ENCODE measurements at places on chromosomes 3 and 15. TPM values are rescaled to one million over a fixed set of nuclear protein-coding genes. Genes with fewer than 3 reads are reported as not detected.

DNA sequence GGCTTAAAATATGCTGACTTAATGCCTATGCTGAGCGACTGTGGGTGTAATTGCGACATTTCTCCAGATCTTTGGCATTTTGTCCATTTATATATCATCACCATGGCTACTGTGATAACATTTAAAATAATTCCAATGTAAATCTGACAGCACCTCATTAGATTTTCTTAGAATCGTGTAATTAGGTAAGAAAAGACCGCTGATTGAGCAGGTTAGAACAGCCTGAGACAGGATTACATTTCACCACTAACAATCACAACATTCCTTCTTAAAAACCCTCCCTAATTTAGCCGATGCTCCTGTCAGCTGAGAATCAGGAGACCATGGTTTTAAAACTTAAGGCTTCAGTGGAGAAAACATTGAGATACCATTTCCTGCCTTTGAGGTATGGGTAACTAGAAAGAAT, 455.3 kb upstream of the PDZRN3 start:
- no peak for DNase-seq

Gene ROBO2
- total RNA-seq = 0.39 TPM

DNA sequence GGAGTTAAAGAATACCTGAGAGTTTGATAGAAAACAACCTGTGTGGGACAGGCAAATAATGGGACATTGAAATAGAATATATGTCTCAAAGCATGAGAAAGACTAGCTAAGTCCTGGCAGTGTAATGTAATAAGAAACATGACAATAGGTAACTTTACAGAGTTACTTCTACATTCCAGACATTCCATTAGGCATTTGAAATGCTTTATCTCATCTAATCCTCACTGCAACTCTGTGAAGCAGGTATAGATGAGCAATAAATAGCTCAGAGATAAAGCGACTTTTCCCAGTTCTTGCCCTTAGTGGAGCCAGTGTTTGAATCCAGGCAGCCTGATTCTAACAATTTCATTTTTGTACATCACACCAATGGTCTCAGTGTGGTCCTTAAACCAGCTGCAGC, 76.8 kb downstream of the CPNE4 start:
- no peak for DNase-seq

Gene PCLAF
- total RNA-seq = 1.8 TPM

Gene GLDN
- 5.1 TPM for total RNA-seq

Gene KLHL40
- total RNA-seq = not detected

GRCh38 chr3:140285380-140285779, 350.4 kb downstream of the CLSTN2 start:
- no peak for DNase-seq

Gene NRROS
- 4.2 TPM for total RNA-seq

Measured in ureter (tissue), 1 donor.